ENCODE measurements at places on chromosomes 1 and 21.

DNA sequence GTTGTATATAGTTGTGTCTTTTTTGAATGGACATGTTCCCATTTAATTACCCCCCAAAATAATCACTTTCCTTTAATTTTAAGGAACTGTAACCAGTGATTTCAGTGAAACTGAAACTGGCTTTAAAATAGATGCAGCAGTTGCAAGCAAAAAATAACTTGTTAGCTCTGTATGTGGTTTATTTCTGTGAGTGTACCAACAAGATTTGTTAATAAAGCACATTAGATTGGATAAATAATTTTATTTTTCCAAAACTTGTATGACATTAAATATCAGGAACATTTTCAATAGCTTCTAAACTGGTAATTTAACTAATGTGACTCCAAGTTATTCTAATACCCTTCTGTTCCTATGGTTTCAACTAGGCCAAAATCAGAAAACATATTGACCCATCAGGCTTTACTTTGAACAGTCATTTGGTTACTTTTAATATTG is 184.3 kb upstream of the CACYBP start:
- no peak for DNase-seq

GRCh38 chr1:169491845-169492281 is 6.1 kb upstream of the SLC19A2 start:
- no peak for DNase-seq

- DNase-seq: no peak
These were observed 66.0 kb downstream of the SYDE2 start for GRCh38 chr1:85134583-85135391.

DNA sequence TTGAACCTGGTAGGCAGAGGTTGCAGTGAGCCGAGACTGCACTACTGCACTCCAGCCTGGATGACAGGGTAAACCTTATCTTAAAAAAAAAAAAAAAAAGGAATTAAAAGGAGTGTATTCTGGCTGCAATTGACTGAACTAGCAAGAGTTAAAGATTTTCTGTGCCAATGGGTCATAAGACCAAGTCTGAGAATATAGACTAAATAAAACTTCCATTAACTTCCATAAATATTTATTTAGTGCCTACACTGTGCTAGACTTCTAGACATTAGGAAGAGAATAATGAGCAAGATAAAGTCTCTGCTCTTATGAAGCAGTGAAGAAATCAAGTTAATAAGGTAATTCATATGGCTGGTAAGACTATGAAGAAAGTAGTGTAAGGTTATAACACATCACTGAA is 27.2 kb downstream of the DPH5 start:
- DNase-seq: no peak

DNA sequence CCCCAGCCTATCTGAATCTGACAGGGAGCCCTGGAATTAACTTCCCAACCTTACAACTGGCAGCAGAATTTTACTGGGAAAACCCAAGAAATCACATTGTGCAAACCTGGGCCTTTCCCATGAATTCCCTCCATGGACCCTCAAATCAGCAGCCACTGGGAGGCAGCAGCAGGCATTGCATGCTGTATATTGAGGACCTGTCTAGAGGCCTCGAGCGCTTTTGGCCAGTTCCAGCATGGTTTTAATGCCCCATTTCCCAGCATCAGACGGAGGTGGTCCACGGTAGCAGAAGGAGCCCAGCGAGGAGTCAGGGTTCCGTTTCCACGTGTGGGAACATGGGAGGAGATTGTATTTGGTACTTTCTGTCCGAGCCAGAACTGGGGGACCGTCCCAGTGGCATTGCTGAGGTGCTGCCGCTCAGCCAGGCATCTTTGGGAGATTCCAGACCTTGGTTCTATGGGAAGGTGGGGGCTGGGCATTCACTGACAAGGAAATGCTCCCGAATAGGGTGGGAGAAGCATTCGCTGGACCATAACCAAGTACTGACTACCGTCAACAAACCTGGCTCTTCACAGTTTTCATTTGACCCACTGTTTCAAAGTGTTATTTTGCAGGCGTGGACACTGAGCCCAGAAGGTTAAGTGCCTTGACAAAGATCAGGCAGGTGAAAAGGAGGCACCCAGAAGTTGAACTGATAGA is 15.9 kb downstream of the BMP8A start:
- peak; percentile 55 for DNase-seq

DNA sequence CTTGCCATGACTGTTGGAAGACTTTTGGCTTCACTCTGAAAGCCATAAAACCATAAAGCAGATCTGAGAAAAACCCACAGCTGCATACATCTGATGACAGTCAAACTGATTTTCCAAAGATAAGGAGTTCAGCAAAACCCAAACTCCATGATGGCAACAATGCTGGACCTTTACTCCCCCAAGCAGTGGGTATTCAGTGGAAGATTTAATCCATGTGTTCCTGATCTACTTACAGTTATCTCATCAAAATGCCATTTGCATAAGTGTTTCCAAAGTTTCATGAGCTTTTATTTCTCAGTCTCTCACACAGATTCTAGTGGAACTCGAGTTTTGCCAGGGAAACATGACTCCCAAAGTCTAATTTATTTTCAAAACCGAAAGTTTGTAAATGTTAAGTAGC is 184.9 kb downstream of the ZC3H11B start:
- DNase-seq: no peak

- DNase-seq: no peak
These were observed 69.9 kb upstream of the MARK1 start for GRCh38 chr1:220457957-220458609.

- DNase-seq: peak; percentile 84
These were observed 58.1 kb downstream of the PRKCZ start for GRCh38 chr1:2108213-2108876.

DNA sequence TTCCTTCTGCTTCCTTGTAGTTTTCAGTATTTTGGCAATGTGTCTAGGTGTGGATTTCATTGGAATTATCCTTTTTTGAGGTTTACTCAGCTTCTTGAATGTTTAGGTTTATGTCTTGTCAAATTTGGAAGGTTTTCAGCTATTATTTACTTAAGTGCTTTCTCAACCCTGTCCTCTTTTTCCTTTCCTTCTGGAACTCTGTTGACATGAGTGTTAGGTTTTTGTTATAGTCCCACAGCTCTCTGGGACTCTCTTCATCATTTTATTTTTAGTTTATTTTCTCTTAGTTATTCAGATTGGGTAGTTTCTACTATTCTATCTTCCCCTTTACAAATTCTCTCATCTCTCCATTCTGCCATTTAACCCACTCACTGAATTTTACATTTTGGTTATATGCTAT is 63.1 kb upstream of the GPR88 start:
- DNase-seq: no peak

DNA sequence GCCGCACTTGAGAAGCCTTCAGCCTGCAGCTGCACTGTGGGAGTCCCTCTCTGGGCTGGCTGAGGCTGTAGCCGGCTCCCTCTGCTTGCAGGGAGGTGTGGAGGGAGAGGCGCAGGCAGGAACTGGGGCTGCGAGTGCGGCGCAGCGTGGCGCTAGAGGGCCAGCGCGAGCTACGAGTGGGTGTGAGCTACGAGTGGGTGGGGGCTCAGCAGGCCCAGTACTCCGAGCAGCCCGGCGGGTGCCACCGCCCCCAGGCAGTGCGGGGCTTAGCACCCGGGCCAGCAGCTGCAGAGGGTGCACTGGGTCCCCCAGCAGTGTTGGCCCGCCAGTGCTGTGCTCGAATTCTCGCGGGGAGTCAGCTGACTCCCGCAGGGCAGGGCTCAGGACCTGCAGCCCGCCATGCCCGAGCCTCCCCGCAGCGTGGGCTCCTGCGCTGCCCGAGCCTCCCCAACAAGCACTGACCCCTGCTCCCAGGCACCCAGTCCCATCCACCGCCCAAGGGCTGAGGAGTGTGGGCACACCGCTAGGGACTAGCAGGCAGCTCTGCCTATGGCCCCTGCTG is 1620.1 kb downstream of the BRINP3 start:
- DNase-seq: no peak

DNA sequence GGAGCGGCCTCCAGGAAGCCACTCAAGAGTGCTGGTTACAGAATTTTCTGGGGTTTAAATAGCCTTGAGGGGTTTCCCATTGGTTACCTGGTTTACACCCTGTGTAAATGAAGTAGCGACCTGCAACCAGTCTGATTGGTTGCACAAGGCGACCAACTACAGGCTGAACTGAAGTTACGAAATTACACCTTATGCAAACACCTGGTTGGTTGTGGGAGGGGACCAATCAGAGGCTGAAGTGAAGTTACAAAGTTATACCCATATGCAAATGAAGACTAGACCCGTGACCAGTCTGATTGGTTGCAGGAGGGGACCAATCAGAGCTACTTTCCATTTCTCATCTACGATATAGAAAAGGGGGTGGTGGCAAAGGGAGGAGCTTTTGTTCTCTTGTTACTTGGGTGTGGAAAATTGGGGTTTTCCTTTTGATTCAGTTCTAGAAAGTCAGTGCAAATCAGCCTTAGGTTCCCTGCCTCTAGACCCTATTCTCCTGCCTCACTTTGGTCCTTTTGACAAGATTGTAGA is 22.2 kb upstream of the C1orf174 start:
- peak; percentile 4 for DNase-seq

DNA sequence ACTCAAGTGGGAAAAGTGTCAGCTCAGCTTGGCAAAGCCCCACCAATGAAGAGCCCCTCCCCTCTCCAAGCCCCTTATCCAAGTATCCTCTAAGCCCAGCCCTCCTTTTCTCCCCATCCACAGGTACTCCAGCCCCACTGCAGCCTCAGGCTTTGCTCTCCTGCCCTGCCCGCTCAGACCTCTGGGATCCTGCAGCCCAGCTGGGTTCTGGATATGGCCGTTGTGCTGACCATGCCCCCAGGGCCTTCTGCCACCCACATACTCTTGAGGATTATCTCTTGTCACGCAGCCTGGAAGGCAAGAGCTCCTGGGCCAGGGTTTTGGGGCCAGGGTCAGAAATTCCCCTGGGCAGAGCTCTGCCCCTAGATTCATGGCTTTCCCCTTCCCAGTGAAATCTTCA is 4.7 kb downstream of the SHISA4 start:
- peak; percentile 79 for DNase-seq

GRCh38 chr1:15750924-15751323 is 7.7 kb upstream of the FBLIM1 start:
- DNase-seq: no peak

DNA sequence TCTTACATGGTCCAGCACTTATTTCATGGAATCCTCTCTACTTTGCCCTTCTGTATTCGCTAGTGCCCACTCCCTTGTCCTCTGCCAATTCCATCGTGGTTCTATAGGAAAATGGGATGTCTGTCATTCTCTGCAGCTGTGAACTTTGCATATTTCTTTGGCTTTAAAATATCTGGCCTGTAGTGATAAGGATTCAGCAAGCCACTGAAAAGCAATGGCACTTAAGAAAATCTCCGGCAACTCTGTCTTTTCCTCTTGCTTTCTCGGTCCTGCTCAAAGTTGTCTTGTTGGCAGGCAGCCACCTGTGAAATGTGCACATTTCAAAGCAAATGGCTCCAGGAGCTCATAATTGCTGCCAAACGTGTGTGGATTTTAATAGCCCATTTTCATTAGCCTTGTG is 91.8 kb downstream of the CHD1L start:
- no peak for DNase-seq

DNA sequence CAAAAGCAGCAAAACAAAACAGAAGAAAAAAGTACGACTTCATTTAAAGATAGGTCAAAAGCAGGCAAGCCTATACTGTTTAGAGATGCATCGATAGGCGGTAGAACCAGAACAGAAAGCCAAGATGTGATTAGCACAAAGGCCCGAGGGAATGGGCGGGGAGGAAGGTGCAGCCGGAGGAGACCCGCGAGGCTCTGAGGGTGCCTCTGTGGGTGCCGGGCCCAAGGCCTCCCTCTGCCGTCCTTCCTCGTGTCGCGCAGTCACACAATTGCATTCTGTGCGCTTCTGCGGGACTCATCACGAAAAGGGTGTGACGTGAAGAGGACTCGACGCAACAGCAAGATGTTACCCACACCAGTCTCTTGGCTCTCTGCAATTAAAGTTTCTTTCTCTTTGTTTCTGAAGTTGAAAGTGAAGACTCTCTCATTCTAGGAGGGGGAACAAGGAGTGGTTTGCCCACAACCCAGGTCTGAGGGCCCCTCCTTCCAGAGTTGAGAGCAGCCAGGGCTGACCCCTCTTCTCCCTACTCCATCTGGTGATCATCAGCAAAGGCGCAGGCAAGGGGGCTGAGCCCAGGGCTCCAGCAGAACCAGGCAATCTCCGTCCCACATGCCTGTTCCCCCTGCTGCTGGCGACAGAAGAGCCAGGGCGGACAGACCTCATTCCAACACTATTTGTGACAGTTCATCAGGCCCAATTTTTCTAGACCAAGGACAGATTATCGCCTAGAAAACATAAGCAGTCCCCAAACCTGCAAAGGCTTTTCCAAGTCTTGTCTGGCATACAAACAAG is 41.0 kb downstream of the NPHP4 start:
- no peak for DNase-seq

DNA sequence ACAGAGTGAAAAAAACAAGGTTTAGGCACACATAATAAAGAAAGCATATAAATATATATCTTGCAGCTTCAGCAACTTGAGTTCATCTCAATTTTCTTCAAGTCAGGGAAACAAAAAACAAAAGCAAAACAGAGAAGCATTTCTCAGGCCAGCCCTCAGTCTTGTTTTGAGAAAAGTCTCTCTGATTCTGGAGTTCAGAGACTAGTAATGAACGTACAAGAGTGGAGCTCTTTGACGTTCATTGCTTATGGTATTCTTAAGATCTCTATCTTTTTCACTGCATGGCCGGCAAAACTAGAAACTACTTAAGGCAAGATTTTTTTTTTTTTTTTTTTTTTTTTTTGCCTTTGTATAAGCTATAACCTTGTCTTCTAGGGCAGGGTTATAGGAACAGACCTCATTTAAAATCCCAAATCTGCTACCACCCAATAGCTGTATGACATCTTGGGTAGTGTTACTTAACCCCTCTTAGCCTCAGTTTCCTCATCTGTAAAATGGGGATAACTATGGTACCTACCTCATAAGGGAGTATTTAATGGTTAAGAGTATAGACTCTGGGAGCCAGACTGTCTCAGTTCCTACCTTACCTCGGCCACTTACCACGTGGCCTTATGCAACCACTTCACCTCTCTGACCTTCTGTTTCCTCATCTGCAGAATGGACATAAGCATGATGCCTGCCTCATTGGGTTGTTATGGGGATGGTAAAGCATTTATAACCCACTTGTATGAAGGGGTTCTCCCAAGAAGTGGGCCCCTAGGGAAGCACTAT is 33.6 kb downstream of the LMO4 start:
- DNase-seq: no peak

DNA sequence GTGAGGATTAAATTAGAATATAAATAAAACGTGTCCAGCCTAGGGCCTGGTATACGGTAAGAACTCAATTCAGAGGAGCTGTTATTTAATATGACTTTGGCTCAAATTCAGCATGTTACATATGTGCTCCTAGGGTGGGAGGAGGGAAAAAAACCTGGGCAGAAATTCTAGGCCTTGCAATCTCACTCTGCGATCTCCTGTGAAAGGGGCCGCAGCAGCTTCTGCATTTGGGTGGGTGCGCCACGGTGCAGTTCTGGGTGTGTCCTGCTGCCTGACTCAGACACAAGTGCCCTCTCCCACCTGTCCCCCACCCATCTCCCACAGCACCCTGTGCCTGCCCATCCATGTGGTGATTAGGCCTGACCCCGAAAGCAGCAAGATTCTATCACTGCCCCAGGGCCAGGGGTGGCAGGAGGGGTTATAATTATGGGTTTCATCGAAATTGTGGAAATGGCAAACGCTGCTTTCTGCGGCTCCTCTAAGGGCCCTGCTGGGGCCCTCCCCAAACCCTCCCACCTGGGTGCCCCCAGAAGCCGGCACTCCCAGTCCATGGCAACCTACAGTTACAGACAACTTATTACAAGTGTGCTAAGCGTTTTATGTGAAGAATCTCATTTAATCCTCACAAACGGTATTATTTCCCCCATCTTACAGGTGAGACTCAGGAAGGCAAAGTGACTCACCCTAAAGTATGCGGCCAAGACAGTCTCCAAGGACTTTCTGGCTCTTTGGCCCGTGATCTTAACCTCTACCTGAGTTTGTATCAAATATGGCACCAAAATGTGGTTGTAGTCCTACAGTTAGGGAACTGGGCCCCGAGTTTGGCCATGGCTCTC is 25.5 kb upstream of the GRHL3 start:
- DNase-seq: no peak

Measured in WERI-Rb-1 (cell line).